NCI-H345 (cell line): ENCODE measurements at places on chromosomes 3 and 15.
A peak's percentile ranks its signal among the peaks of the same experiment; 100 is the strongest.

DNA sequence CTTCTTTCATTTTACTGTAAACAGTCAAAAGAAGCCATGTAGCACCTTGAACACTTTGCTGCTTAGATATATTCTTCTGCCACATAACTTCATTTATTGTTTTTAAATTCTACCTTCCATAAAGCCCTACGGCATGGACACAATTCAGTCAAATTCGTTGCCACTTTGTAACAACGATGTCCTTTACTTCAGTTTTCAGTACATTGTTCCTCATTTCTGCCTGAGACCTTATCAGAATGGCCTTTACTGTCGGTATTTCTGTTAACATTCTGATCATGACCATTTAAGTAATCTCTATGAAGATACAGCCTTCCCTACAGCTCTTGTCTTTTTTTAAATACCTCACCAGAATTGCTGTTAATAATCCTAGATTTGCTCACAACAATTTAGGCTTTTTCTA, 466.9 kb downstream of the NAALADL2 start:
- DNase-seq = no peak

GRCh38 chr15:99438224-99438585, 127.6 kb upstream of the MEF2A start:
- DNase-seq = no peak

GRCh38 chr3:97712919-97713318, 51.6 kb upstream of the ARL6 start:
- no peak for DNase-seq

GRCh38 chr15:56817321-56818080, 84.2 kb upstream of the ZNF280D start:
- no peak for DNase-seq

GRCh38 chr15:52100807-52101442, 11.7 kb downstream of the BCL2L10 start:
- no peak for DNase-seq

- peak; percentile 51 for DNase-seq
Observed at GRCh38 chr3:96449803-96450202, 364.6 kb upstream of the EPHA6 start.

GRCh38 chr15:69920221-69920620, 177.5 kb downstream of the TLE3 start:
- DNase-seq = no peak

GRCh38 chr3:137792626-137793271, 28.6 kb downstream of the SOX14 start:
- DNase-seq = no peak

- no peak for DNase-seq
Observed at GRCh38 chr15:58267051-58267450, 128.9 kb downstream of the AQP9 start.

- DNase-seq = no peak
Observed at GRCh38 chr3:115108614-115109013, 38.5 kb downstream of the ZBTB20 start.

- peak; percentile 1 for DNase-seq
Observed at GRCh38 chr15:82647045-82647834, at the start of gene CPEB1. CPEB1 (minus strand) TSS chr15:82647363; CDS start chr15:82628459, 18,904 bp downstream.

GRCh38 chr3:131561511-131561910, 58.7 kb upstream of the MRPL3 start:
- no peak for DNase-seq

- DNase-seq = no peak
Observed at GRCh38 chr15:74200412-74200815, 2.2 kb downstream of the STRA6 start.

DNA sequence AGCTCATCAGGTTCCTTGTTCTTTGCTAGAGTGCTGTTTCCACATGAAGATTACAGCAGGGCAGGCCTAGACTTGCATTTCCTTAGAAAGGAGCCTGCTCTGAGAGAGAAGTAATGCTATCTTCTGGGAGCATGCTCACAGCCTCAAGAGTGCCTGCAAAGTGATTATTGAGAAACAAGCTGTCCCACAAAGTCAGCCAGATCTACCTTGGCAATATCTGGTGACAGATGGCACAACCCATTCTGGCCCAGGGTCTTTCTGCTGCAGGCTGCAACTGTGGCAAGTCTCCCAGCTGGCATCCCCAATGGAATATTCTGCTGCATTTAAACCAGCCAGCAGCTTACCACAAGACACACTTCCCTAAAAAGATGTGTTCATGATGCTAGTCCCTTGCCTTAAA, 29.3 kb downstream of the MTMR10 start:
- DNase-seq = no peak

- no peak for DNase-seq
Observed at GRCh38 chr3:194673761-194674160, 1.8 kb upstream of the LSG1 start.

DNA sequence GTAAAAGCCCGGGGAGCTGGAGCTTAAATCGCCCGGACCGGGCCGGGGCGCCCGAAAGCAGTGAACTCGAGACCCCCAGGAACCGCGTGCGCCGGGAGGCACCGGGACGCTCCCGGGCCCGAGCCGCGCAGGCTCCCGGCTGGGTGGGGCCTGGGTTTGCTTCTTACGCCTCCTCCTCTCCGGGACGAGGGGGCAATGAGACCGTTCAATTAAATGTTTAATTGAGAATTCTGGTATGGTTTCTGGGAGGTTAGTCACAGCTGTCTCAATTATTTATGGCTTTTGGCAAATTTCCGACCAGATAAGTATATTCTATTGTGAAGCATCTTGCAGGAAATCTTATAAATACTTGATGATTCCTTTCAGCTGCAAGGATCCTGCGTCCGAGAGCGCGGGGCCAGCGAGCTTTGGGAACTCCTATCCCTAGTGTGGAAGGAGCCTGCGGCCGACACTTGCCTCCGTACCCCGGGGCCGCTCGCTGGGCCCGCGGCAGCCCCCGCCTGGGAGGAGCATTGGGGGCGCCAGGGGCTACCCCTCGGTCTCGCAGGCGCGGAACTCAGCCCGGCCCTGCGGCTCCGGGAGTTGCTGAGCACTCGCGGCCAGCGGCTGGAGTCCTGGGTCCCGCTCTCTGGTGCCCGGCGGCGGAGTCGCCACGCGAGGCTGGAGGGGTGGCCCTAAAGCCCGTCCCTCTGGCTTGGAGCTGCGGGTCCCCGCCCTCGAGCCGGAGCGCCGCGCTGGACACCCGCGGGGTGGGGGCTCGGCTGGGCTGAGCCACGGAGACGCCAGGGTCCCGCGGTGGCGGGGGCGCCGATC, 10.3 kb downstream of the ISL2 start:
- no peak for DNase-seq

GRCh38 chr3:114527036-114527644, 233.3 kb downstream of the TIGIT start:
- DNase-seq = no peak

DNA sequence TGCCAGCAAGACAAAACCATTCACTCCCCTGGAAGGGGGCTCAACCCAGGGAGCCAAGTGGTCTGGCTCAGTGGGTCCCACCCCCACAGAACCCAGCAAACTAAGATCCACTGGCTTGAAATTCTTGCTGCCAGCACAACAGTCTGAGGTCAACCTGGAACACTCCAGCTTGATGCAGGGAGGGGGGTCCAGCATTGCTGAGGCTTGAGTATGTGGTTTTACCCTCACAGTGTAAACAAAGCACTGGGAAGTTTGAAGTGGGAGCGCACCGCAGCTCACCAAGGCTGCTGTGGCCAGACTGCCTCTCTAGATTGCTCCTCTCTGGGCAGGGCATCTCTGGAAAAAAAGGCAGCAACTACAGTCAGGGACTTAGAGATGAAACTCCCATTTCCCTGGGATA, 81.7 kb downstream of the MSL2 start:
- DNase-seq = no peak

GRCh38 chr3:98680723-98681122, 82.4 kb upstream of the ST3GAL6 start:
- no peak for DNase-seq

GRCh38 chr3:171176244-171176933, 149.9 kb upstream of the SLC2A2 start:
- no peak for DNase-seq

DNA sequence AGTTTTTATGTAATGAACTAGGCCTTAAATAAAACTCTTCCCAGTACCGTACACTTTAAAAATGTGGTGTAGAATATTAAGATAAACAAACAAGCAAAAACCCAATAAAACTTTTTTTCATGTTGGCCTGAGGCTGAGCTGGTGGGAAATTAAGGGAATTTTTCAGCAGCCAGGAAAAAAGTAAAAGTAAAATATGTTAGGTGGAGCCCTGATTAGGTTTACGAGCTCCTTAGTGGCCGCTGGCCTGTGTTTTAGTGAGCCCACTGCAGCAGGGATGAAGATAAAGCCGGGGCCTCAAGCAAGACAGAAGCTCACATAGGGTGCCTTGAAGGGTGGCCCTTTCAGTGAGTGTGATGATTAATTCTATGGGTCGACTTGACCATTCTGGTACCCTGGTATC, 16.1 kb upstream of the ARL14 start:
- DNase-seq = no peak

DNA sequence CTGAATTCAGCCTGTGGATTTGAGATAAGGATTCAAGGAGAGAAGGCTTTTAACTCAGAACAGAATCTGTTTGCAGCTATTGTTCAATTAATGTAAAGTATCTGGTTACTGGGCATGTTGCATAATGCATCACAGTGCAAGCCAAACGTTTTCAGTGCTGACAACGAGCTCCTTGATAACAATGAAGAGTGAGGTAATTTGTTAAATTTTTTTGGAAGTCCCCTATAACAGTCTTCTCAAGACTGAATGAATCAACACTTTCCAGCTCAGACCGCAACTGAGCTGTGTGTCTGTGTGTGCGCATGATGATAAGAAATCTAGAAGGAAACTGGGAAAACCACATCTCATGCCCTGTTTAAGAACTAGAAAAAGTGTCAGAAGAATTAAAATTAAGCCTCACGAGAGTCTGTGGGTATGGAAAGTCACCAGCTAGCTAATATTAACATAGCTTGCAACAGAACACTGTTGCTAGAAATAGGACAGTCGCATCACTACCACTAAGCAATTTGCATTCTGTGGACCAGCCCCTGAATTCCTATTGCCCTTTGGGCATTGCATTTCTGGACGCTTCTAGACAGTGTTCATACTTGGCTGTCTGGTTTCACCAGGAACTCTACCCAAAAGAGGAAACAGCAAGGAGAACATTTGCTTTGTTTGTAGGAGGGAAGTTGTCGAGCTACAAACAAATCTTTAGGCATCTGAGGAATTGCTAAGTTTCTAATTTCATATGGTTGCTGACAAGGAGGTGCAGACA, 43.7 kb upstream of the ATP2C1 start:
- peak; percentile 39 for DNase-seq

- no peak for DNase-seq
Observed at GRCh38 chr3:177437513-177438337, 240.4 kb upstream of the TBL1XR1 start.

- DNase-seq = no peak
Observed at GRCh38 chr3:127233371-127233770, 40.4 kb downstream of the PRR23E start.

GRCh38 chr3:69200384-69201068, 78.1 kb upstream of the LMOD3 start:
- DNase-seq = peak; percentile 47

GRCh38 chr3:195704433-195704999, 16.3 kb upstream of the MUC20 start:
- DNase-seq = no peak

DNA sequence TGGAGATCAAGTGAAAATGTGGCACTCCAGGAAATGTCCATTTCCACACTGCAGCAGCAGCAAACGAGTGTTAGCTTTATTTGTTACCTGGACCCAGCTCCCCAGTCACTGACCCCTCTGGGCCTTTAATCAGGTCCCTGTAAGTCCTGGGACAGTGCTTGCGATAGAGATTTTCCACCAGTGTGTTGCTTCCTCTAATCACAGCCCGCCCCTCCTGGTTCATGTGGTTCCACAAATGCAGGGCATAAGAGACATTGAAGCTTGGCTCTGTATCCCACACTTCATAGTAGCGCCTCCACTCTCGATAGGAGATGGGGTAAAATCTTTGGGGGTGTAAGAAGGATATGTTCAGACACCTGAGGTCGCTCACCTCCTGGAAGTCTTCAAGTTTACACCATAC, 8.0 kb downstream of the A4GNT start:
- no peak for DNase-seq

GRCh38 chr3:62312201-62312600, 61.1 kb downstream of the FEZF2 start:
- DNase-seq = no peak

GRCh38 chr15:27127815-27128570, 157.0 kb downstream of the GABRG3 start:
- no peak for DNase-seq

DNA sequence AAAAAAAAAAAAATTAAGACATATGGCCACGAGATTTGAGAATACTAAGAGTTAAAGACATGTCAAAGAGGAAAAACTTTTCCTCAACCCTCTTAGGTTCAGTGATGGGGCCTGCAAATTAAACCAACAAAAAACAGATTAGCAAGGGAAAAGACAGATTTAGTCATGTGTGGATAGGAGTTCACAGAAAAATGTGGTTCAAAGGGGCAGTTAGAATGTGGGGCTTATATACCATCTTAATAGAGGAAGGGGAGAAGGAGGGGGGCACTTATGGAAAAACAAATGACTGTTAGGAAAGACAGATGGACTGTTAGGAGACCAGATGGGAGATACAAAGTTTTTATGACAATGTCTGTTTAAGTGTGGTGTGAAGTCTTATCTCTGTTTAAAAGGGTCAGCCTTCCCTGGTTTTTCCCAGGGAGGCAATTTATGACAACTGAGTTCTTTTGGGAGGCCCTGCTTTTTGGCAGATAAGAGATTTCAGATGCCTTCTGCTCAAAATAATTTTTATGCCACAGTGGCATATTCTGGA, 68.7 kb upstream of the FURIN start:
- DNase-seq = no peak

DNA sequence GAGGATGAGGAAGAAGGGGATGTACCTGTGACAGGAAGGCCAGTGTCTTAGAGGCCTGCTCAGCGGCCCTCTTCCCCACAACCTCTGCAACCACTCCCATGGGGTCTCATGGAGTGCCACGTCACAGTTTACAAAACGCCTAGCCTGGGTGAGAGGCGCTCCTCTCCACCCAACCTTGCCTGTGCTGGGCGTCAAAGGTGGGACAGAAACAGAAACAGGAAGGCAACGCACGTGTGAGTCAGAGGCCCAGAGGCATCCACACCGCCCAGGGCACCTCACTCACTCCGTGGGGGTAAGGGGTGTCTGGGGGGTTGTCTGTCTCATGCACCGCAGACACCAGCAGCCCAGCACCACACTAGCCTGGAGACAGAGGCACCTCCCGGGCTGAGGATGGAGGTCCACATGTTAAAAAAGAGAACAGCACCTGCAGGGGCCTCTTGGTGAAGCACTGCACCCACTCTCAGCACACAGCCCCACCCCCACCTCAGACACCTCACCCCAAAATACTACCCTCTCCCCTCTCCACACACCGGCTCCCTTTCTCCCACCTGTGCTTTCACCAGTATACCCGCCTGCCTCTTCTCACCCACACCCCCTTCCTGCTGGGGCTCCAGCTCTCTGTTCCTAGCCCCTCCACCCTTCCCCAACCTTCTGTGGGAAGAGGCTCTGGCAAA, 4.7 kb upstream of the CALML4 start:
- DNase-seq = no peak

GRCh38 chr3:41464858-41465257, 265.6 kb downstream of the CTNNB1 start:
- no peak for DNase-seq

DNA sequence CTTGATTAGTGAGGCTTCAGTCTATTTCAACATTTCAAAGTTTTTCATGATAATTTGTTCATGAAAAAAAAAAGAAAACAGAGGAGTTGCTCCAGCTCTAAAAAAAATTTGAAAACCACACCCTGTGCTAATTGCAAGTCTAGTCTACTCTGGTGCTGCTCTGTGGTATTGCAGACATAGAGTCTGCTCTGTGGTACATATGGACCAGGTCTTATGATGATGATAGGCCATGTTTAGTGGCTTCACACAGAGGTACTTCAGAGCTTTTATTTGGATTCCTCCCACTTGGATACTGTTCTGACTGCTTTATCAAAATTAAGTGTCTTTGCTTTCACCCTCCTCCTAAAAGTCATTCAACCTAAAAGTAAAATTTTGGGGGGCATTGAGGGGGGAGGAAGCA, 160.8 kb downstream of the ALCAM start:
- peak; percentile 81 for DNase-seq
